ENCODE measurements at places on chromosomes 11 and 22. TPM values are rescaled to one million over a fixed set of nuclear protein-coding genes. Genes with fewer than 3 reads are reported as not detected.

The EMID1 gene
- total RNA-seq = 0.33 TPM

DNA sequence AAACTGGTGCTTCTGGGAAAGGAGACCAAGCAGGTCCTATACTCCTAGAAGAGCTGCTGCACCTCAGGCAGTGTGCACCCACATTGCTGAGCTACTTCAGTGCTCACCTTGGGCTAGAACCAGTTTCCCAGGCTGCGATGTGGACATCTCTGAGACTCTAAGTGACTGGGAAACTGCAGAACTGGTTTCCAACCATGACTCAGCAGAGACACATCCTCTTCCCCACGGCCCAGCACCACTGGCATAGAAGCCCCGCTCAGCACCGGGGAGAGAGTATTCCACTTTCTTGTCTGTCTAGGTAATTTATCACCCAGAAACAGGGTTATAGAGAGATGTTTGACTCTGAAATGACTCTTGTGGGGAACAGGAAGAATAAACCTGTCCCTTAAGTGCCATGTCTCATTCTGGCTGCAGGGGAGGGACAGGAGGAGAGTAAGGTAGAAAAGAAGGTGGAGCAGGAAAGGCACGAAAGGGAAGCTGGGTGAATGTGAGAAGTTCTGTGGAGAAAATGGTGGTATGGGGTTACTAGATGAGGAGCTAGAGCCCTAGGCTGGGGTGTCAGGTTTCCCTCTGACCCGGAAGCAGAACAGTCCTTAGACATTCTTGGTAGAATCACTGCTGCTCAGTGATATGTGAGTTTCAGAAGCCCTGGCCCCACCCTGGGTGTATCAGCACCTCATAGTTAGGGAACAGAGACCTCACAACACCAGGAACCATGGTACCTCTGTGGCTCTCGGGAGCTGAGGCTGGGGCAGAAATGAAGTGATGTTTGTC lies 340.4 kb upstream of the NCAM1 start:
- H3K36me3 ChIP-seq = no peaks in the 10 kb centered on the region
- no peak overlapping the region for H3K27ac ChIP-seq
- H3K4me1 ChIP-seq = no peaks in the 10 kb centered on the region

The CASP4 gene
- 39.4 TPM for total RNA-seq

GRCh38 chr11:120950880-120951279 lies 73.0 kb upstream of the TBCEL start:
- DNase-seq = no peak
- H3K27ac ChIP-seq = no peak overlapping the region
- H3K36me3 ChIP-seq = no peaks in the 10 kb centered on the region

The AMOTL1 gene
- 59.5 TPM for total RNA-seq

The MRPL40 gene
- 40.9 TPM for total RNA-seq

GRCh38 chr11:2531277-2531986 lies 86.6 kb downstream of the KCNQ1 start:
- DNase-seq = peak; percentile 81
- H3K4me1 ChIP-seq = peaks cover 34% of the 10 kb centered on the region
- no peak overlapping the region for H3K27ac ChIP-seq
- no peak overlapping the region for H3K4me3 ChIP-seq
- H3K36me3 ChIP-seq = no peaks in the 10 kb centered on the region
- no peaks in the 10 kb centered on the region for H3K27me3 ChIP-seq

The OR2AT4 gene
- not detected for total RNA-seq

- H3K27ac ChIP-seq = no peak overlapping the region
- H3K36me3 ChIP-seq = no peaks in the 10 kb centered on the region
- H3K4me1 ChIP-seq = no peaks in the 10 kb centered on the region
- no peaks in the 10 kb centered on the region for H3K27me3 ChIP-seq
These were observed 1.5 kb upstream of the CHST1 start for GRCh38 chr11:45666648-45667642.

The SELENOO gene
- total RNA-seq = 18.0 TPM

Data from right atrium auricular region (tissue), 2 donors.